Dermis microvascular lymphatic vessel endothelial cell (primary cell): ENCODE measurements at places on chromosomes 1 and 21.

DNA sequence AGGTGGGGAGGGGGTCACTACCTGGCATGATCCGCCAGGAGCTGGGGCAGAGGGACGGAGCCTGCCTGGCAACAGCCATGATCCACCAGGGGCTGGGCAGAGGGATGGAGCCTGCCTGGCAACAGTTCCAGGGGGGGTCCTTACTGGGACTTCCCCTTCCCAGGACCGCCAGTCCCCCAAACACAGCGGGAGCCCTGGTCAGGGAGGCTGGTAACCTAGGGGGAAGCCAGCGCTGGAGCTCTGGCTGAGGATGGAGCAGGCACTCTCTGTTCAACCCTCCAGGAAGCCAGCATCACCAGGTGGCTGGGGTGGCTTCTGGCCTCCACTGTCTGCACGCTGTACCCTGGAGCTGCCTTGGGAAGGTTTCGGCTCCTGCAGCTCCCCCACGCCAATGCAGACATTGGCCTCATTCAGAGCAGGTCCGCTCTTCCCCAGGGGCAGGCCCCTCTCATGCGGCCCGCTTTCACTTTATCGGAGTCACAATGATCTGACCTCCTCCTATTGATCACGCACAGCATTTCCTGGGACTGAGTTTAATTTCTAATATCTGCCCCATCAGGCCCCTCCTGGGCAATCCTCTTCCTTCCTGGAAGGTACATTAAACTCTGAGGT is 68.4 kb upstream of the ABCG1 start:
- no peak for DNase-seq

DNA sequence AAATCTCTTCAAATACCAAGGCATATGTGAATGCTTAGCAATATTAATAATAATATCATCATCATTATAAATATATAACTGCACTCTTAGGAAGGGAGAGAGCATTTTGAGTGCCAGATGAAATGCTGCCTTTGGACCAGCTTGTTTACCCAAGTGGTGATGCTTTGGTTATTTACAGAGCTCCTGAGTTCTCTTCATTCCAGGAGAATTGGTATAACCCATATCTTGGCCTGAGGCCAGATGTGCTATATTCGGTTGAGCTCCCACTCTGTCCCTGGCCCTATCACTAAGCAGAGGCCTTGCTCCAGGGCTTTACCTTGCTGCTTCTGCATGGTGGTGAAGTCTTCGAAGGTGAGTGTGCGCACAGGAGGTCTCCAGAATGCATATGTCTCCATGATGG is 89.4 kb downstream of the TBX15 start:
- DNase-seq, result no peak

DNA sequence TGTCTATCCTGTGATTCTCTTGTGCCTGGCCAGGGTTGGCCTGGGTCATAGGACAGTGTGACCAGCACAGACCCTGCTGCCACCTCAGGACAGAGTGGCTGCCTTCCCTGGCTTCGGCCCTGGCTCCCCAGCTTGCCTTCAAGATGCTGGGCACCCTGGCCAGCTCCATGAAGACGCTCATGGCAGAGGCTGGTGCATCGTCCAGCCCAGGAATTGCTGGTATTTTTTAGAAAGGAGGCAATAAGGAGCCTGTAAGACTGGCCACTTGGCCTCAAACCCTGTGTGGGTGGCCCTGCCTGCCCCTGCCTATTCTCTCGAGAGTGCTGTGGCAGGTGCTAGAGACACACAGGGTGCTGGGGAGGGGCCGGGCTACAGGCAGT is 70.4 kb upstream of the ACTRT2 start:
- DNase-seq, result no peak

DNA sequence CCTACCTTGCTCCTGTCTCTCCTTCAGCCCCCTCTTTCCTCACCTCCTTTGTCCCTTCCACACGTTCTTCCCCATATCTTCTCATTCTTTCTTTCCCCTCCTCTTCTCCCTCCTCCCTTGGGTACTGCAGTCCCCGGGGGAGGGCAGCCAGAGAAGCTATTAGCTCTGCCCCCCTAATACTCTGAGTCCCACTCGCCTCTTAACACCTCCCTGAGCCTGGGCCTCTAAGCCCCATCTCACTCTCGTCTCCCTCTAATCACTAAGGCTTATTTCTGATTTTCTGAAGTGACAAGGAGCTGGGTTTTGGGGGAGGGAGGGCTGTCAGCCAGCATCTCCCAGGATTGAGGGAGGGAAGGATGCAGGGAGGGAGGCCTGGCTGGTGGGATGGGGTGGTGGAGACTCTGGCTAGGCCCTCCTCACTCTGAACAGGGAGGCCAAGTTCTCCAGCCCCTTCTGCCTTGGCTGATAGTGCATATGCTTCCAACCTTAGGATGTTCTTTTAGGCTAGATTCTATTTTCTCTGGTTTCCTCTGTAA is 25.6 kb upstream of the DMBX1 start:
- no peak for DNase-seq

DNA sequence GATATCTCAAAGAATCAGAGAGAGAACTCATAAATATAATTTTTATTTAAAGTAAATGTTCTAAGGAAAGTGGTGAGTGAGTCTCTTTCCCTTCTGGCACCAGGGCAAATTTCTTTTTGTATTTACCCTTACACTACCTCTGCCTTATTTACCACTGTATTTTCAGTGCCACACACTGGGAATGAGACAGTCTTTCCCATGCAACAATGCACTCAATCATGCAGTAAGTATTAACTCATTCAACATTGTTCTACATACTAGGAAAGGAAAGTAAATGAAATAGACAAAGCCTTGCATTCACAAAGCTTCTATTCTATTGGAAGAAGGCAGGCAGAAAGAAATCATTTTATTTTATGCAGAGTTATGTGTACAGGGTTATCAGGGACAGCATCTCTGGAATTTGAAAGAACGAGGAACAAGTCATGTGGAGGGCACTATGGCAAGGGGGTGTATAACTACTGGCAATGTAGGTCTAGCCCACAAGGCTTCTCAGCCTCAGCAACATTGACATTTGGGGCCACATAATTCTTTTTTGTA is 129.8 kb upstream of the PRDX6 start:
- DNase-seq, result no peak

GRCh38 chr1:163295949-163296348 is 25.8 kb upstream of the NUF2 start:
- DNase-seq, result no peak

DNA sequence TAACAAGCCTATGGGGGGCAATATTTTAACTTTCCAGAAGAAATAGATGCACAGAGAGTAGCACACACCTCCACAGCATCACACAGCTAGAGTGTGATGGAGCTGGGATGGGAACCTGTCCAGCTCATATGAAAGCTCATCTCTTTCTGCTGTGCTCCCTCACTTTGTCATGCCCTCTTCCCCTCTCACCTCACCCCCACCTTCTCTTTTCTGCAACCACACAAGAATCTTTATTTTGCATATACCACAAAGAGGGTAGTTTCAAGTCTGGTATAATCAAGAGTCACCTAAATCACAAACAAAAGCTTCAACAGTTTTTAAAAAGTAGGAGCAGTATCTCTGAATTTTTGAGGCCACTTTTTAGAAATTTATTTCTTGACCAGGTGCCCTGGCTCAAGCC is 22.6 kb downstream of the FOXD2 start:
- no peak for DNase-seq

- DNase-seq, result no peak
Observed at GRCh38 chr1:159436469-159436868, 3.1 kb upstream of the OR10J1 start.

GRCh38 chr1:33903210-33903589 is 39.3 kb downstream of the HMGB4 start:
- no peak for DNase-seq

DNA sequence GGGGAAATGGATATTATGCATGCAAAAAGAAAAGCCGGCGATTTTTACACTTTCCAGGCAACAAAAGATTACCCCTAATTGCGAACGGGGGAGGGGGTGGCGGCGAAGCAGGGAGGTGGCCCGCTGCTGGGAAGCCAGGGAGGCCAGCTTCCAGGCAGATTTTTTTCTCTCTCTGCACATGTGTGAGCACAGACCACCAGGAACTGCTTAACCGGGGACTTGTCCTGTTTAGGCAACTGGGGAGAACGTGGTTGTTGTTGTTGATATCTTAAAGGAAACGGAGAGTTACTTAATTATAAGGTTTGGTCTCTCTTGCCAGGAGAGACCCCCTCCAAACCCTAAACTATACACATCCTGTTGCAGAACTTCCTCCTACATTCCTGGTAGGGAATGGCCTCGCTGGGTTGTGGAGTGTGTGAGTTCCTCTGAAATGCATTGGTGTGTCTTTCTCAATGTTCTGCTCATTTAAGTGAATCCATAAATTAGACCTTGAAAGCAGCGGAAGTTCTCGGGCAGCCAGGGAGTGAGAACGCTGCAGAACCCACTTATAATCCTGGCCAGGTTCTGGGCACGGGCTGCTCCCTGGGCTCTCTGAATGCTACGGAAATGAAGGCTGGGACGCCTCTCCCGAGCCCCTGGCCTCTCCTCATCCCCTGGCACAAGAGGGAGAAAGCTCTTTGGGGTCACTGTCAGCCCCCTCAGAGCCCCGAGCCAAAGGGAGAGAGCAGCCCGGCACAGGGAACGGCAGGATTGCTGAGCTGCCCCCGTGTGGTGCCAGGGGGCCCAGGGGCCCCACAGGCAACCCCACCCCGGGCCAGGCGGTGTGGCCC is 250.0 kb downstream of the FOXD2 start:
- no peak for DNase-seq

DNA sequence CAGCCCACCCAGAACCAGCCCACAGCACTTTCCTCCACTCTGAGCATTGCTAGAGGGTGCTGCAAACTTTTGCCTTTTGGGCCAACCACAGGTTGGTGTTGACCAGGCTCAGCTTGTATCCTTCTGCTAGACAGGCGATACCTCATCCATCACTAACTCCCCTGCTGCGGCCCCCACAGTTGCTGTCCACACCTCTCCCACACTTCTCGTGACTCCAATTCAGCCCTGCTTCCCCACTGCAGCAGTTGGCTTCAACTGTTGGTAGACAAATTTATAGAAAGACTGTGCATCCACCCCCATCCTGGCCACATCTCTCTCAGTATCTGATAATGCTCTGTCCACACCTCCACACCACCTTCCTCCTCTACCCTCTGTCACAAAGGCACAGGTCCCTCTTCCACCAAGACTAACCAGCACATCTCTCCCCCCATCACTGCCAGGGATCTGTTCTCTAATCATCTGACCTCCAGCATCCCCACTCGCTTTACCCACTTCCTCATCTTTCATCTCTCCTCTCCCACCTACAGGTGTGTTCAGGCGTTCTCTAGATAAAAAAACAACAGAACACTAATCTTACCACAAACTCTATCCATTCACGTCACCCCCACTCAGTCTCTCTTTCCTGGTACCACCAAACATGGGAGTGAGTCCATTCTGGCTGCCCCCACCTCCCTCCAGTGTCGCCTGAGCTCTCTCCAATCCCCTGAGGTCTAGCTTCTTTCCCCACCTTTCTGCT is 15.8 kb upstream of the SLC25A44 start:
- DNase-seq, result no peak

GRCh38 chr21:28790335-28790734 is 202.3 kb downstream of the LTN1 start:
- DNase-seq, result no peak

DNA sequence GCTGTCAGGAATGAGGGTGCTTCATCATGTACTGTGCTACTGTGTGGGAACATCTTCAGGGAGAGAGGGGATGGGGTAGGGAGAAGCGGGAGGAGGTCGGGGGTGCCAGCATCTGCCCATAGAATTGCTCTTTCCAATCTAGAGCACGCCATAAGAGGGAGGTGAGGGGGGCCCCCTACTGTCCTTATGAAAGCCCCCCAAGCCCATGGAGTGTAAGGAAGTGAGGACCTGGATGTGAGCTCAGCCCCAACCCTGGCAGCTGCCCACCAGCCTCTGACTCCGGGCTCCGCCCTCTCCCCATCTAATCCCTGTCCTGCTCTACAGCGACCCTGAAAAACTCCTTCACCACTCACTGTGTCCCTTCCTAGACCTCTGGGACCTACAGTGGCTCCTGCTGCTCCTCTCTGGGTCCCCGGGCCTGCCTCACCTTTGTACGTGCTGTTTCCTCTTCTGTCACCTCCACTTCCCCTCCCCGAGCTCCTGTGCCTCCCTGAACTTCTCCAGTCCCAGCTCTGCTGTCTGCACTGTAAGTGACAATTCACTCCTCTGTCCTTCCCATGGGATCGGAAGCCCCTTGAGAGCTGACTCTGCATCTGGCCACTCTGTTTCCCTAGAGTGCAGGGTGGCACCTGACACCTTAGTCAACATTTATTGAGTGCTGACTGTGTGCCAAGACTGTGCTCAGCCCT is 269.4 kb downstream of the PTPRU start:
- DNase-seq, result no peak

GRCh38 chr1:6425658-6426057 is 1.1 kb downstream of the ESPN start:
- no peak for DNase-seq

- DNase-seq, result no peak
Observed at GRCh38 chr1:237938553-237938952, 47.8 kb upstream of the ZP4 start.

DNA sequence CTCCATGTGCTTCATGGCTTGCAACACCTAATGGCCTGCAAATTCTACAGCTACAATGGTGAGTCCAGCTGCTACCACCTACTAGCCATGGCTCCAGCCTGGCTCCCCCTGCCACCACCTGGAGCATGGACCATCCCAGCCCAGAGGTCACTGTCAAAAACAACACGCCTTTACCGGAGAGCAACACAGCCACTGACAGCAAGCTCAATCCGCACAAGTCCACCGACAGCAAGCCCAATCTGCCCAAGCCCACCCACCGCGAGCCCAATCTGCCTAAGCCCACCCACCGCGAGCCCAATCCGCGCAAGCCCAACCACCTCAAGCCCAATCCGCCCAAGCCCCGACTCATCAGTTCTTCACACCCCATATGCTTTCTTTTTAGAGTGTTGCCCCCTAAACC is 128.2 kb downstream of the KIF26B start:
- no peak for DNase-seq

GRCh38 chr1:231036416-231036815 is 3.6 kb downstream of the FAM89A start:
- no peak for DNase-seq
